Stimulated activated CD8-positive, alpha-beta memory T cell treated with anti-CD3 and anti-CD28 coated beads, Interleukin-12 subunit alpha, Interleukin-12 subunit beta, amount 100 ng/mL, for 1 hour (primary cell): ENCODE measurements at places on chromosomes 7 and 10.

- DNase-seq = no peak
Measured at GRCh38 chr7:22802426-22802825, 20.2 kb downstream of the TOMM7 start.

DNA sequence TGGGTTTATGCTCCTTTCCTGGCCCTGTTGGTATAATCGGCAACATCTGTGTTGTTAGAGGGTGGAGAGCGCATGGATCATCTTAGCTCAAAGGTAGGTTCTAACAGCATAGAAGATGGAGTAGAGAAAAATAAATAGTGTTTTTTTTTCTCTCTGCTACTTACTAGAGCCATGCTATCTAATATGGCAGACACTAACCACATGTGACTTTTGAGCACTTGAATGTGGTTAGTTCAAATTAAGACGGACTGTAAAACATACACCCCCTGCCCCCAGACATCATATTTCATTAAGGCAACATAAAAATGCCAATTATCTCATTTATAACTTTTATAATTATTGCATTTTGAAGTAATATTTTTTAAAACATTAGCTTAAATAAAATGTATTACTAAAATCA is 525.1 kb downstream of the KIF20B start:
- DNase-seq = no peak

GRCh38 chr7:117459735-117460134 is 20.1 kb upstream of the CFTR start:
- DNase-seq = no peak

GRCh38 chr7:101614939-101615302 is 14.2 kb downstream of the MYL10 start:
- DNase-seq = no peak

DNA sequence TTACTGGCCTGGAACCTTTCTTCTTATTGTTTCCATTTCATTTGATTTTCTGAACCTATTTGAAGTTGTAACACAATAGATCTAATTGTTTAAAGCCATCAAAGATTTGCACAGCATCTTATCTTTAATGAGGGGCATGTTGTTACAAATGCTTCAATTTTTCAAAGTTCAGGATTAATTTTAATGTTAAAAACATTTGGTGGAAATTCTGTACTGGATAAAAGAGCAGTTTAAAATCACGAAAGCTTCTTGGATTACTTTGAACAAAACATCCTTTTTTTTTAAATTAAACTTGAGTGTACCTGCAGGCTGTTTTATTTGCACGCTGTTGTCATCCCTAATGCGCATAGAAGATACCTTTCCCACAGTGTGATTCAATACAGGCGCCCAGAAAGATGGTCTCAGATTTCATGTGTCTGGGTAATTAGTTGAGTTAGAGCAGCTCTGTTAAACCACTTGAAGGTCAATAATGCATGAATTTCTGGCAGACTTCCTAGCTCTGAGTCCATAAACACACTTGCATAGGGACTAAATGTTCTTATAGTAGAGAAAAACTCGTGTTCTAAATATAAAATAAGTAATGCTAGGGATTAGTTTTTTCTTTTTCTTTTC is 29.3 kb upstream of the DDX50 start:
- no peak for DNase-seq

DNA sequence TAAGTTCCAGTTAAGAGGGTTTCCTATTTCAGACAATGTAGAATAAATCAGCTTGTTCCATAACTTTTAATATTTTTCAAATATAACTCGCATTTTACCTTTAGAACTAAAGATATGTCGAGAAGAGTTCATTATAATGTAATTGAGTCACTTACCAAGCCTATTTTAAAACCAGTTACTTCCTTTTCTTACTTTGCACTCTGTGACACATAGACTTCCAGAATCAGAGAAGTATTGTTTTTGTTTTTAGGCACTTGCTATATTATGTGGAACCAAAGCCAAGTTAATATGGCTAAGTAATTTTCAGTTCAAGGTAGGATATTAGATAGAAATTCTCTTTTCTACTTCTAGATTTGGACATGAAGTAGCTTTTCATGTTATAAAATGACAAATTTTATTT is 182.7 kb upstream of the PRPS1L1 start:
- no peak for DNase-seq

- DNase-seq = no peak
Measured at GRCh38 chr7:25391295-25391861, 163.1 kb upstream of the NPVF start.

GRCh38 chr10:44723619-44724325 is 187.4 kb upstream of the TMEM72 start:
- no peak for DNase-seq

GRCh38 chr10:71321386-71321785 is 2.3 kb downstream of the SLC29A3 start:
- no peak for DNase-seq

DNA sequence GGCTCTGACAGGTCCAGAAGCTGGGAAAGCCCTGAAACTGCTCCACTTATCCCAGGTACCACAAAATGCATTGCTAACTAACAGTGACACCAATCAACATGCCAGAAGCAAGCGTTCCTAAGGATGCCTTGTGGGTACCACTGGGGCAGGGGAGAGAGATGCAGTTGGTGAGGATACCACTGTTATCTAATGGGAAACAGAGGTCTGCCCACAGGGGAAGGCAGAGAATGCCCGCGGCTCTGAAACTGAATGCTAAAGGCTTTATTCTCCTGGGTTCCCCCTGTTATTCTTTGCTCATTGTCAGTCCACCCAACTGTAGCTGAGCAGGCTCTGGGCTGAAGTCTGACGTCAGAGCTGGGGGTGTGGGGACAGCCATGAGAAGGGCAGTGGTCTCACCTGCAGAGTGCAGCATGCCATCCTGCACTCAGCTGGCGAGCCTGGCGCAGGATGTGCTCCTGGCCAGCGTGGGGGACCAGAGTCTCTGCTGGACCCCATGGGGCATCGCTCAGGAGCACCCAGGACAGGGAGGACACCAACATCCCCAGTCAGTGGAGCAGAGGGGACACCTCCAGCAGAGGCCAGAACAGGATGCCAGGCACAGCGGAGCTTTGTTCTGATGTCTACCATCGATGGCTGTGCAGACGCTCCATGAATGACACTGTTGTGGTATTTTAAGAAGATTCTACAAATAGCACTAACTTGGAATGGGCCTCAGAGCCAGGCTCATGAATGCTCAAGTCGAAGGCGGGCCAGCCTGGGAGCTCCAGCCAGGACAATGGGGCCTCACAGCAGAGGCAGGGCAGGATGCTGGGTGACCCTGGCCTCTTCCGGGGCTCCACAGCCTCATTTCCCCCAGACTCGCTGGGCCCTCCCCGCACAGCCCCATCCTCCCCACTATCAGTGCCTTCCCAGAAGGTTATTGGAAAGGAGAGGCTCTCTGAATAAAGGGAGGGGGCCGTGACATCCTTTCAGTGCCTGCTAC is 95.8 kb downstream of the ARHGAP22 start:
- DNase-seq = no peak

- DNase-seq = no peak
Measured at GRCh38 chr7:142864980-142865747, 10.3 kb downstream of the EPHB6 start.

GRCh38 chr10:34237898-34238455 is 577.1 kb downstream of the PARD3 start:
- DNase-seq = no peak

DNA sequence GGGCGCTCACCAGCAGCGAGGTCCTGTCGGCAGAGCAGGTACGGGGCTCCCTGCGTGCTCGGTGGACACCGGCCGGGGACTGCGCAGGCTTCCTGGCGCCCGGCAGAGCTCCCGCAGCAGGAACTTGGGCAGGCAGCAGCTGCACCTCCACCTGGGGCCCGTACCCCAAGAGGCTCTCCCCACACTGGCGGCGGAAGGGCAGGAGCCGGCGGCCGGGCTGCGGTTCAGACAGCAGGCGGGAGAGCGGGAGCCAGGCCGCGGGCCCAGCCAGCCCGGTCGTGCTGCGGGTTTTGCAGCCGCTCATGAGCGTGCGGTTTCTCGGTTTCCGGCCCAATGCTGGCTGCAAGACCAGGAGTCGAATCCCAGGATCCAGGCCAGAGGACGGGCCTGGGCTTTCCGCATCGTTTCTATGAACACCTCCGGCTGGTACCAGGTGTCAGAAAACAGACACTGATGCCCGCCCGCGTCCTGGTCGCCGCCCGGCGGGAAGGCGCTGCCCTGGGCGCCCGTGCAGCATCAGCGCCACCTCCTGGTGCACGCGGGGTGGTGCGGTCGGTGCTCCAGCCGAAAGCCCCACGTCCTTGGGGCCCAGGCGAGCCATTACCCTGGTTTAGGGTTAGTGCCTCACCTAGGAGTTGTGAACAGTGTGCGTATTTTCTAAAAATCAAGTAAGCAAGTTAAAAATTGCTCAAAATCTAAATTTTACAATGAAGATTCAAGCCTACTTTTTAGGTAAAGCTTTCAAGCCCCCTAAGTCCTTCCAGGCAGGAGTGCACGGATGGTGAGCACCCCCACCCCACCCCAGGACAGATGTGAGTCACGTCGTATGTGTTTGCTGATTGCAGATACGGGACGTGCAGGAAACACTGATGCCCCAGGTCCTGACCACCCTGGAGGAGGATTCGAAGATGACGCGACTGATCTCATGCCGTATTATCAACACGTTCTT is 47.4 kb upstream of the PRKAR1B start:
- peak; percentile 41 for DNase-seq

DNA sequence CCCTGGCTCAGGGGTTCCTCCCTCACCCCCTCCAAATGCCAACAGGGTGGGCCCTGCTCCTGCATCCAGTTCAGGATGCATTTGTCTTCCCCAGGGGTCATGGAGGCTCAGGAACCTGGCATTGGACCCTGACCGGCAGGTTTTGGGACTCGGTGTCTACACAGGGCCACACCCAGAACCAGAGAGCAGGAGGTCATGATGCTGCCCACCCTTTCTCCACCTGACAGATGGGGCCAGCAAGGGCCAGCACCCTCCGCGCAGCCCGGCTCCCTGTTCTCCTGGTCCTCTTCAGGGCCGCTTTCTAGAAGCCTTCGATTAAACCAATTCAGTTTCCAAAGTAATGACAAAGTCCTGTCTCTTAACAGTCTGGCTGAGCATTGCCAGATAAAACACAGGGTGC is 50.2 kb downstream of the CAMK2B start:
- DNase-seq = no peak

DNA sequence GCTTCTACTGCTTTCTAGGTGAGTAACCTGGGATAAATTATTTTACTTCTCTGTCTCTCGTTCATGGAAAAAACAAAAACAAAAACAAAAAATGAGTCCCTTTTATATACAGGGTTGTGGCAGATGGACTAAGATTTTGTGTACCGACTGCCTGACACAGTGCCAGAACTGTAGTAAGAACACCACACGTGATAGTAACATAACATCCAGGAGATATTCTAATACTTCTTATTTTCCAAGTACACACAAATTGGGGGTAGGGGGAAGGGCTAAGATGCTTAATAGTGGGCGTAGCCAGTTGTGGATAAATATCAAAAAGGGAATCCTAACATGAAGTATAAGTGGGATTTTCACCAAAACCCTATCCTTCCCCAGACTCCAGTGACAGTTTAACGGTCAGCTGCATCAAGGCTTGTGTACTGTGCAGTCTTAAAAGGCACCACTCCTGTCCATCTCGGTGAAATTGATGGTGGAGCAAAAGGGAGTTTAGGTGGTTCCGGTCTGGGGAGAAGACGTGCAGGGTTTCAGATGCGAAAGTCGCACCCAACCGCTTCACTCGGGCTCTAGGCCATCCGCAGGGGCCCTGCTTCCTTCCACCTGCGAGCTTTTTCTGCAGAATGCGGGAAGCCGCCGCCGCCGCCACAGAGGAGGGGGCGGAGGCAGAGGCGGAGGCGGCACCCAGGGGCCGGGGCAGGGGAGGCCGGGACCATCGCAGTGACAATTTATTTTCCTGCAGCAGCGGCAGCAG is at the start of gene STAMBPL1:
Gene STAMBPL1, plus strand, starts transcription at position 712 of the 748 bp plus-strand sequence. CDS start 21,464 bp downstream, outside the sequence.
- DNase-seq = peak; percentile 43

- DNase-seq = no peak
Measured at GRCh38 chr7:100547872-100548271, 8.9 kb downstream of the AGFG2 start.

- DNase-seq = no peak
Measured at GRCh38 chr7:45074528-45075354, 14.0 kb downstream of the NACAD start.

GRCh38 chr10:3907514-3907913 is 122.5 kb upstream of the KLF6 start:
- DNase-seq = no peak

DNA sequence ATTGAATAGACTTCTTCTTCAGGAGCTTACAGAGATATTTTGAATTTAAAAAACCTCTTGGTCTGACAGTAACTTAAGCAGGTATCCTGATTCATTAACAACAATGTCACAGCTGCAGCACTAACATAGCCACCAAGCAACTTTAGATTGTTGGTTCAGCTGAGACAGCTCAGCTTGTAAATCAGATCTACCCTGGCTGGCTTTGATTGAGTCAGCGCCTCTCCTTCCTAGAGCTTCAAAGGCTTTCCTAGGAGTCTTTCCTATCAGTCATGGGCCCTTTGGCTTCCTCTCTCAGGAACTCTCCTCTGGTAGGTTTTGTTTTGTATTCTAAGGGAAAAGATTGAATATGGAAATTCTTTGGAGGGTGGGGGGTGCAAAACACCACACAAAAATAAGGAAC is 70.7 kb upstream of the STEAP4 start:
- no peak for DNase-seq

GRCh38 chr7:69448071-69448470 is 150.2 kb upstream of the AUTS2 start:
- DNase-seq = no peak

DNA sequence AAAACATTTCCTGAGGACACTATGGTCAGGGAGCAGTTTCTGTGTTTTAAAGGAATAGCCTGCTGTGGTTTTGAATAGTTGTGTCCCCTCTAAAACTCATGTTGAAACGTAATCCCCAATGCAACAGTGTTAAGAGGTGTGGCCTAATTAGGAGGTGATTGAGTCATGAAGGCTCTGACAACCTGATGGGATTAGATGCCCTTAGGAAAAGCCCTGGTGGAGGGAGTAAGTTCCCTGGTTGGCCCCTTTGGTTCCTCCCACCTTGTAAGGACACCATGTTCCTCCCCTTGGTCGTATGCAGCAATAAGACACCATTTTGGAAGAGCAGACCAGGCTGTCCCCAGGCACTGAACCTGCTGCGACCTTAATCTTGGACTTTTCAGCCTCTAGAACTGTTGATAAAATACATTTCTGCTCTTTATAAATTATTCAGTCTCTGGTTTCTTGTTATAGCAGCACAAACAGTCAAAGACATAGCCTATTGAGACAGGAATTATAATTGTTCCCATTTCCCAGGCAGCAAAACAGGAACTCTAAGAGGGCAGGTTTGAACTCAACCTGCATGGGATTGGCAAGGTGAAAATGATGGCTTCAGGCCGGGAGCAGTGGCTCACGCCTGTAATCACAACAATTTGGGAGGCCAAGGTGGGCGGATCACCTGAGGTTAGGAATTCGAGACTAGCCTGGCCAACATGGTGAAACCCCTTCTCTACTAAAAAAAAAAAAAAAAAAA is 20.5 kb upstream of the TNS3 start:
- DNase-seq = no peak
